Fibroblast of skin of right biceps (primary cell): ENCODE measurements at places on chromosomes 3 and 15.
A peak's percentile ranks its signal among the peaks of the same experiment; 100 is the strongest.

GRCh38 chr15:92663250-92663951 is 7.8 kb upstream of the FAM174B start:
- no peak for DNase-seq

GRCh38 chr3:5226783-5227182 is 39.3 kb downstream of the EDEM1 start:
- peak; percentile 47 for DNase-seq

DNA sequence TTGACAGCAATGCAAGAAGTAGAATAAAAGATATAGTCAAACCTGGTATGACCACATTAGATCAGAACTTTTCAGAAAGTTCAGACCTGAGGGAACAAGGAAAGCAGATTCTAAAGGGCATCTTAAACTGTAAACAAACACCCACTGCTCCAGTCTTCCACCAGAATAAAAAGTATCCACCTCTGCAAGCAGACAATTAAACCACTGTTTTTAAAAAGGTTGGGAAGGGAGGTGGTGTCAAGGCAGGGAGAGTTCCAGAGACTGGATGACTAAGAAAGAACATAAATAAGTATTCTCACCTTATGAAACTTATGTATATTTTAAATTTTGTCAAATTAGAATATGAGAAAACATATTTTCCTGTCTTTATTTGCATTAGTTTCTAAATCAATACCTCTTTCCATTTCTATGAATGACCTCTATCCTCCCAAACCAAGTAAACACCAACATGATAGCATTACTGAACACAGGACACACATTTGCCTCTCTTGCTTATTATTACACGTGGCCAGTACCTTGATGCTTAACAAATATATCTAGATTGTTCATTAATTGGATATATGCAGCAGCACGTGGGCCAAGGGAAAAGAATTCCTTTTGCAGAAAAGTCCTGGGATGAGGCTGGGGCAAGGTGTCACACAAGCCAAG is 31.6 kb downstream of the PIK3CB start:
- DNase-seq: no peak

- no peak for DNase-seq
Measured at GRCh38 chr15:77037388-77038209, 33.3 kb downstream of the TSPAN3 start.

- no peak for DNase-seq
Measured at GRCh38 chr15:99645951-99646350, 80.2 kb downstream of the MEF2A start.
